ENCODE measurements at places on chromosomes 2 and 18. TPM values are rescaled to one million over a fixed set of nuclear protein-coding genes. Genes with fewer than 3 reads are reported as not detected.

Gene C2orf80
- not detected for polyA plus RNA-seq

- no peak for DNase-seq
Observed at GRCh38 chr2:236086971-236087465, 81.2 kb downstream of the GBX2 start.

Gene CRYBA2
- polyA plus RNA-seq: not detected

Gene COL3A1
- polyA plus RNA-seq: 5,984 TPM

Gene PID1
- 16.6 TPM for polyA plus RNA-seq

Gene SLC5A7
- 0.06 TPM for polyA plus RNA-seq

GRCh38 chr18:12862467-12862866 lies 21.6 kb downstream of the PTPN2 start:
- no peak for DNase-seq

Gene UPP2
- polyA plus RNA-seq: not detected
